ENCODE measurements at places on chromosomes 12 and 14.

- no peak for DNase-seq
Observed at GRCh38 chr12:120316798-120317223, 10.8 kb downstream of the PLA2G1B start.

GRCh38 chr12:46944088-46944487 lies 118.3 kb upstream of the SLC38A4 start:
- no peak for DNase-seq

GRCh38 chr14:30813216-30813615 lies 61.1 kb upstream of the COCH start:
- DNase-seq = no peak

DNA sequence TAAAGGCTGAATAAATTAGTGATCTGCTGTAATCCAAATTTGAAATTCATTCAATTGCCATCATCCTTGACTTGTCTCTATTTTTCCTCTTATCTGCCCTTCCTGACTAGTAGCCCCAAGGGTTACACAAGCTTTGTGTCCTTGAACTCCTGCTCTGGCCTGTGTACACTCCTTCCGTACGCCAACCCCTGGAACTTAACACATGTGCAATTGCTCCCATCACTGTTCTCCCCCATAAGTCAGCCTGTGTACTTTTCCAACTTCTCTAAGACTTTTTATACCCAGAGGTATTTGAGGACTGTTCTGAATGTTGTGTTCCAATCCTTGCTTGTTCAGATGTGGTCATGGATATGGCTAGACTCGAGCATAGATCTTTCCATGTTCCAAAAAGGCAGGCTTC lies 171.1 kb upstream of the G2E3 start:
- DNase-seq = no peak

GRCh38 chr12:24705741-24706358 lies 243.1 kb downstream of the BCAT1 start:
- no peak for DNase-seq

GRCh38 chr12:33786532-33786931 lies 235.8 kb upstream of the ALG10 start:
- no peak for DNase-seq

DNA sequence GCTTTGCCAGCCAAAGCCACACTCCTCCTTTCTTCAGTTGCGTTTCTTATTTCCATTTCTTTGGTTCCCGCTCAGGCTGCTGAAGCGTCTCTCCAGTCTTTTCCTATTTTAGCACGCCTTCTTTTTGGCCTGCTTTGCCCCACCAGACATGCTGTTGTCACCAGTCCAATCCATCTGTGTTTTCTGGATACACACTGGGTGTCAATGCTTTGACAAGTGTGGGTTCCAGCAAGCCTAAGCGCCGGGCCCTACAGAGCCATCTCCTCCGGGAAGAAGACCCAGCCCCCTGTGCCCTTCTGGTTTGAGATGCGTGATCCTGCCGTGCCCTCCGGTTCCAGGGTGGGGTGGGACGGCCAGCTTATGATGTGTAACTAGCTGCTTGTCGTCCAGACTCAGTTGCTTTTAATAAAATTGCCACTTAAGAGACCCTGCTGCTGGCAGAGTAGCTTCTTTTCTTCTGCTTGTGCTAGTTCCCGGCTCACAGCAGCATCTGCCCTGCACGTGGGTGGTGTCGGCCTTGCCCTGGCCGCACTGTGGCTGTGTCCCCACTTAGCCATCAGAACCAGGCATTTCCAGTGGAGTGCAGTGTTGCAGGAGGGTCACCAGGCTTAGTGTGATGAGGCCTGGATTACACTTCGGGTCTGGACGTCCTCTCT lies 29.7 kb downstream of the EML1 start:
- no peak for DNase-seq
